Left ventricle myocardium superior (tissue), 1 donor: ENCODE measurements at places on chromosomes 6 and 20.

- DNase-seq = no peak
Measured at GRCh38 chr6:148508401-148509041, 165.9 kb downstream of the SASH1 start.

DNA sequence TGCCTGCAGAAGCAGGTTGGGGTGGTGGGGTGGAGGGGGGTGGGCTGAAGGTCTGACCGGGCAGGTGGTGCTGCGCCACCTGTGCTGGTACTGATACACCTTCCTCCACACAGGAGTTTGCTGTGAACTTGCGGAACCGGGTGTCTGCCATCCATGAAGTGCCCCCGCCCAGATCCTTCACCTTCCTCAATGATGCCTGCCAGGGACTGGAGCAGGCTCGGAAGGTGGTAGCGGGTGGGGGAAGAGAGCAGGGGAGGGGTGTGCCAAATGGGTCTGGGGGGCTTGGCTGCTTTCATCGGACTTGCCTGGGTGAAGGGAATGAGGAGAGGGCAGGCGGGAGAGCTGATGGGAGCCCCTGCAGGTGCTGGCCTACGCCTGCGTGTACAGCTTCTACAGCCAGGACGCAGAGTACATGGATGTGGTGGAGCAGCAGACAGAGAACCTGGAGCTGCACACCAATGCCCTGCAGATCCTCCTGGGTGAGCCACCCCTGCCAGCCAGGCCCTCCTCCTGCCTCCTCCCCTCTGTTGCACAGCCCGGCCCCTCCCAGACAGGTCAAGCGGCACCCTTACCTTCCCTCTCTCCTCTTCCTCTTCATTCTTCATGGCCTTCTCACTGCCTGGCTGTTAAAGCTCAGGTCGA, 6.7 kb downstream of the DNPH1 start:
- no peak for DNase-seq

DNA sequence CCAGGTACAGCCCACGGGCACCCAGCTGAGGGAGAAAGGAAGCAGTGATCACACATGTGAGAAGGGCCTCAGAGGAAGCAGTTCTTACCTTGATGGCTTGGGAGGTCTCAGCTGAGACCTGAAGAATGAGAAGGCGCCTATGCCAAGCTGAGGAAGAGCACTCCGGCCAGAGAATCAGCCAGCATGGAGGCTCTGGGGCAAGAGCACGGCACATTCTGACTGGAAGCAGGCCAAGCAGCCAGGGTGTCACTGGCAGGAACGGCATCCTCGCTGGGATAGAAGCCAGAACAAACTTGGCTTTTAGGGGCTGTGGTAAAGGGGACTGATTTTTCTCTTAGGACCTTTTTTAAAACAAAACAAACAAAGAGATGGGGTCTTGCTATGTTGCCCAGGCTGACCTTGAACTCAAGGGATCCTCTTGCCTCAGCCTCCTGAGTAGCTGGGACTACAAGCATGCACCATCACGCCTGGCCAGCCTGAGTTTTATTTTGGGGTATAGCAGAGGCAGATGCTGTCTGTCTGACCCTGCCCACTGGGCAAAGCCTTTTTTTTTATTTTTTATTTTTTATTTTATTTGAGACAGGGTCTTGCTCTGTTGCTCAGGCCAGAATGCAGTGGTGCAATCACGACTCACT, 17.6 kb downstream of the GHRH start:
- DNase-seq = peak; percentile 74

DNA sequence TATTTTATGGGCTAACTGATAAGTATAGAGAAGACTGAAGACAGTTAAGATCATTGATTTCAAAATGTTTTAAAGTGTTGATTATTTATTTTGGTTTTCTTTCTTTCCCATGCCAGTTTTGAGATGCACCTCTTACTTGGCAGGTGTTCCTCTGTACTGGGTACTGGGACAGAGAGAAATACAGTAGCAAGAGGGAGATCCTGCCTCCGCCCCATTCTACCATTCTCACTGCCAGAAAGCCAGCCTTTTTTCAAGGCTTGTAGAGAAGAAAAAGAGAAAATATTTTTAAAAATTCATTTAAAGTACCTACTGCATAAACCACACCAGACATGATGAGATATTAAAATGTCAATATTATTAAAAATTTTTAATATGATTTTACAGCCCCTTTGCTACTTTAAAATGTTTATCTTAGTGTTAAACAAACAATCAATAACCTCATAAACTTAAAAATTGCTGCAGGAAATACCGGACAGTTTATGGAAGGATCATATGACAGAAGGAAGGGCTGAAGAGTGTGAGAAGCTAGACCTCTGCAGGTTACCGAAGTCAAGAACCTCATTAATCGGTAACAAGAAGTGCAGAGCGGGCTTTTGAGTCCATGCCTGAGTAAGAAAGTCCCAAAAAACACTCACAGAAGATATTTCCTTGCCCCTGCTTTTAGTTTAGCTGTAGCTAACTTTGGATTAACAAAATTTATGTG, 117.8 kb upstream of the ESR1 start:
- DNase-seq = no peak

GRCh38 chr6:72865467-72865866, 243.6 kb downstream of the KCNQ5 start:
- no peak for DNase-seq

DNA sequence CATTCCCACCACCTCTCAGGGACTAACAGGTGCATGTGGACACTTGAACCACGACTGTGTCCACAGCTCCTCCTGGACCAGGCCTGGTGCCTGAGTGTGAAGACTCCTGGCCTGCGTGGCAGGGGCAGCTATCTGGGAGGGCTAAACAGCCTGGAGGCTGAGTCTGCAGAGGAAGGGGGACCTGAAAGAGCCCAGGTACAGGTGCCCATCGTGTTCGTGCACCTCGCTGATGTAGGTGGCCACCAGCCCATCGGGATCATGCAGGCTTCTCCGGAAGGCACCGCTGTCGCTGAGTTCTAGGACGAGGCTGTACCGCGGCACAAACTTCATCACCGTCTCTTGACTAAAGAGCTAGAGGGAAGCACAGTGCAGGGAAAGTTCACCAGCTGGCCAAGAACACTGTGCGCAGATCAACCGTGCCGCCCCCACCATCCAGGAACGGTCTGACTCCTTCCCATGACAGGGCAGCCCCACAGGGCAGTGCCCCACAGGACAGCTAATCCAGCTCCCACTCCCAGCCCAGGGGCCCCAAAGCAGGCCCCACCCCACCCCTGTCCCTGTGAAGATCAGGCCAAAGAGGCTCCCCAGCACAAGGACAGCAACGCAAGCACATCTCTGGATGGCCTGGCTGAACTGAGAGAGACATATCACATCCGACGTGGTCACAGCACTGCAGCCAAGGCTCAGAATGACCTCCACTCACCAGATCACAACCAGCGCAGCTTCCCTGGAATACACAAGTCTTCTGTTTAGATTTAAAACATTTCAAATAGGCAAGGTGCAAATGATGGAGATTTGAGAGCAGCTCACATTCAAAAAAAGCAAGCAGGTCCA, 14.8 kb downstream of the CST7 start:
- DNase-seq = no peak

GRCh38 chr6:2134554-2134953, 110.9 kb downstream of the GMDS start:
- no peak for DNase-seq

- no peak for DNase-seq
Measured at GRCh38 chr6:90537723-90538258, 49.1 kb downstream of the MAP3K7 start.

DNA sequence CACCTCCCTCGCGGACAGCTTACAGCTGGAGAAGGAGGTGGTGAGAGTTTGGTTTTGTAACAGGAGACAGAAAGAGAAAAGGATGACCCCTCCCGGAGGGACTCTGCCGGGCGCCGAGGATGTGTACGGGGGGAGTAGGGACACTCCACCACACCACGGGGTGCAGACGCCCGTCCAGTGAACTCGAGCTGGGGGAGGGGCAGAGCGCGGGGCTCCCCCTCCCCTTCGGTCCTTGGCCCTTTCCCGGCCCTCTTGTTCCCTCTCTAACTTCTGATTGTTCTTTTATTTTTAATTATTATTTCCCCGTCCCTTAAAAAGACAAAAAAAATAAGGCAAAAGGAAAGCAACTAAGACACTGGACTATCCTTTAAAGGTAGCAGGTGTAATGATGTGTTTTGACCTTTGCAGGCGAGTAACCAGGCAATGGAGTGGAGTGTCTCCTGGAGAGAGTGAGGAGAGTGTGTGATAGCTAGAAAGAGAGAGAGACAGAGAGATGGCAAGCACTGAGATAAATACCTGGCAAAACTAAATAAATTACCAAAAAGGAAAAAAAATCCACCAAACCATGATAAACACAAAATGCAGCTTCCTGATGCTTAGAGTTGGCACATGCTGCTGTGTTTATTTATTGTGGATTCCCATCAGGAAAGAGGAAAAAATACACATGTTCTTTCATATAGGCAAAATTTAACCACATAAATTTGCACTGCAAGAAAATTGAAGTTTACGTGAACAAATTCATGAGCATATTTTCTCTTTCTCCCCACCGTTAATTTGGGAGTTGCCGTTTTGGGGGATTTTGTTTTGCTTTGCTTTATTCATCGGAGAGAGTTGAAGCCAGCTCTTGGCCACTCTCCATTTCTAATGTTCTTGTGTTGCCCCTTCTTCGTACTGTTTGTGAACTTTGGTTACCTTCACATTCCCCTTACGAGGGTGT, 1.9 kb downstream of the POU3F2 start:
- no peak for DNase-seq
